ENCODE measurements at places on chromosomes 11 and 22. TPM values are rescaled to one million over a fixed set of nuclear protein-coding genes. Genes with fewer than 3 reads are reported as not detected.

DNA sequence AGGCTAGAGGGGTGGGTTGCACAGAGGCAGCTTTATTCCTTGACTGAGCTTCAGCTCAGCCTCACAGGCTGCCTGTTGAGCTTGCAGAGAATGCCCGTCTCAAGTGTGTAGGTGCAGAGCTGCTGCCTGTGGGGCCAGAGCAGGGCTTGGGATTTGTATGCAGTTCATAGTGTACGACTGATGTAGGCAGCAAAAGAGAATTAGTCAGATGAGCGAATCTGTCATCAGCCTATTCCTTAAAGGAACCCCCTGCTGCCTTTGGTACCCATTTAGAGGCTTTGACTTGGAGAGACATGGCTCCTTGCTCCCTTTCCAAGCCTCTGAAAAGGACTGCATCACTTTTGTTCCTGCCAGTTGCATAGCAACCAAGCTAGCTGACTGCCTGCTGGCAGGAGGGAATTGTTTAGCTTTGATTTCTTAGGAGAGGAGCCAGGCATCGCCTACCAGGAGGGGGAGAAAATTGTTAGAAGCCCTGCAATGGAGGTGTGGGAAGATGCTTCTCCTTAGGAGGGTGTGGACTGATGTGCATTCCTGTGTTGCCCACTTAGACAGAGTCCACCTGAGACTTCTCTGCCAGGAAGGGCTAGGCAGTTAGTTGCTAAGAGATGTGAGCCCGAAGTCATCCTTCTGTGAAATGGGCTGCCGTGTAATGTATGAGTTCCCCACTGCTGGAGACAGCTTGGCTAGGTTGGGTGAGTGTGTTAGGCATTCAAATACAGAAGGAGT, 10.9 kb downstream of the ACO2 start:
- peaks cover 11% of the 10 kb centered on the region for H3K36me3 ChIP-seq
- no peaks in the 10 kb centered on the region for H3K27me3 ChIP-seq
- no peak overlapping the region for H3K4me3 ChIP-seq
- H3K4me1 ChIP-seq, result peaks cover 36% of the 10 kb centered on the region
- peak; percentile 32 for DNase-seq

DNA sequence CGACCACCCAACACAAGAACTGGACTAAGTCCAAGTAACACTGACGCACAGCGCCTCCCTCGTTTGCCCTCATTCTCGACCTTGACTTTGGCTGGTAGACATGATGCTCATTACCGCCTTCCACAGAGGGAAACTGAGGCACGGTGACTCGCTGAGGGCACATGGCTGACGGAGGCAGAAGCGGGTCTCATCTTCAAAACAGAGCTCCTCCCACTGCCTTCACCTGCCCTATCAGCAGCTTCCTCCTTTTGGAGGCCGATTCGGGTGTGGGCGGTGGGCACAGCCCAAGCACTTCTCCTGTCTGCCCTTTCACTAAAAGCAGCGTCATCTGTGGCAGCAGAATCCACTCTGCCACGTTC, 2.0 kb upstream of the KMT5B start:
- no peak overlapping the region for H3K27ac ChIP-seq
- H3K36me3 ChIP-seq, result no peaks in the 10 kb centered on the region
- peaks cover 3% of the 10 kb centered on the region for H3K27me3 ChIP-seq

DNA sequence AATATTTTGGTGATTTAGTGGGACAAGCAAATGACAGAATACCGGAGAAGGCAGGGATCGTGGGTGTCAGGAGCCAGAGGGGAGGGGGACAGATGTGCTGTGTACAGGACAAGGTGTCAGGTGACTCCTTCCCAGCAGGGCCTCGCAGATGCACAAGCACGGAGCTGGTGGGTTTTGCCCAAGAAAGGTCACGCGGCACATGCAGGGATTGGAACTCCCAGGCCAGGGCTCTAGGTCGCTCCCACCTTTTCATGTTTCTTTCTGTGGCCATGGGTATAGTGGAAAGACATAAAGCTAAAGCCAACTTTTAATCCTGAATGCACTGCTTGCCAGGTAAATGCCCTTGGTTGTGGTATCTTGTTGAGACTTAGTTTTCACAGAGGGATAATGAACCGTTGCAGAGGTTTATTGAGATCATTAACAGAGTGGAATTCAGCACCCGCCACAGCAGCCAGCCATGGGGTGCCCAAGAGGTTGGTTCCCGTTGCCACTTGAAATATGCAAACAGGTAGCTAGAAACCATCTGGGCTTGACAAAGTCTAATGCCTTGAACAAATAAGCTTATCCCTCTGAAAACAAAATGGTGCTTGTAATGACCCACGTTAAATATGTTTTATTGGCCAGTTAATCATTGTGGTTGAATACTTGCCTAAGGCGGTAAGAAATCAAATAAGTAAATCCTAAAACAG, 10.1 kb downstream of the C22orf23 start:
- no peak overlapping the region for H3K27ac ChIP-seq
- peaks cover 39% of the 10 kb centered on the region for H3K36me3 ChIP-seq
- no peaks in the 10 kb centered on the region for H3K27me3 ChIP-seq
- no peaks in the 10 kb centered on the region for H3K4me1 ChIP-seq
- no peak for DNase-seq

DNA sequence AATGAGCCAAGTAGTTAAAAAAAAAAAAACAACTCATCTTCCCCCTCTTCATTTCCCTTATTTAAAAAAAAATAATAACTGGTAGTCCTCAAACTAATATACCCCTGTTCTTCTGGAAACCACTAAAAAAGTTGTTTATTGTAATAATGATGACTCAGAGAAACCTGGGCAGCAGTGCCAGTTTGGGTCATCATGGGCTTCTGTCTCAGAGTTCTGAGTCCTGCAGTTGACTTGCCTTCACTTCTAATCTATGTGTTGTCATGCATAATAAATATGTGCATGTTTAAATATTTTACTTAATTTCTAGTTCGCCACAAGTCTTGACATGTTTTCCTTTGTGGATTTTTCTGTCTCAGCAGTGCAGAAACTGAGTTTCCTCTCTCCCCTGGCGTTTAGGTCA, 46.8 kb downstream of the PPP2R1B start:
- H3K4me1 ChIP-seq, result no peaks in the 10 kb centered on the region
- H3K27me3 ChIP-seq, result no peaks in the 10 kb centered on the region
- no peak for DNase-seq
- no peak overlapping the region for H3K27ac ChIP-seq
- no peak overlapping the region for H3K4me3 ChIP-seq

- no peak for DNase-seq
- peaks cover 31% of the 10 kb centered on the region for H3K4me1 ChIP-seq
- no peak overlapping the region for H3K27ac ChIP-seq
- no peak overlapping the region for H3K4me3 ChIP-seq
Observed at GRCh38 chr11:61959114-61959513, 8.3 kb downstream of the FTH1 start.

DNA sequence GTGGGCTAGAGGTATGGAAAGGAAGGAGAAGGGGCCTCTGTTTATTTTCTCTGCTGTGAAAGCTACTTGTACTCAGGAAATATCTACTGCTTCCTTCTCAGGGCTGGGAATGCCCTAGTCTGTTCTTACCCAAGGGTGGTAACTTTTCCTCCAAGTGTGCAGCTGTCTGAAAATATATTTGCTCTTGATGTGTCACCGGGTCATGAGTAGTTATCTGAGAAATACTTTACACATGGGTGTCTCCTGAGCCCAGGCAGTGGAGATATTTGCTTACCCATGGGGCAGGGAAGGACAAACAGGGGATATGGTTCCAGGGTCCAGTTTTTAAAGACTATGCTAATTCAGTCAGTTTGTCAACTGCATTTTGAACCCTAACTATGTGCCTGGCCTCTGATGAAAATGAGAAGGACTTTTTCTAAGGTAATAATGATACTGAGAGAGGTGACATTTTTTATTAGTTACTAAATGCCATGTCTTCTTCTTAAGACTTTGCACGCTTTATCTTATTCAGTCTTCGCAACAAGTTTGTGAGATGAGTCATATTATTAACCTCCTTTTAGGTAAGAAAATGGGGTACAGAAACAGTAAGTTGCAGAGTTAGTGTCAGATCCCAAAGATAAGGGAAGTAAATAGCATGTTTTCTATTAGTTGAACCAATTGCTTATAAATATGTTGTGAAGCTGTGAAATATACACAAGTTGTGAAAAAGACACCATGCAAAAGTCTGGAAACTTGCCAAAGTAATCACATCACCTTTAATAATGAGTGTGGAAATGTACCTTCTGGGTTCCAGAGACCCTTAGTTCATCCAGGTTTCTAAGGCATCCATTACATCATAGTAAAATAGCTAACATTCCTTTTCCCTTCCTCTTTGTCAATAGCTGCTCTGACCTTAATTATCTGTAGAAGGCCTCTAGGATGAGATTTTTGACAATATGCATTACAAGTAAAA, 22.9 kb downstream of the SYTL2 start:
- peak; percentile 22 for DNase-seq
- peak overlapping the region; percentile 36 for H3K27ac ChIP-seq
- H3K4me1 ChIP-seq, result no peaks in the 10 kb centered on the region
- H3K27me3 ChIP-seq, result no peaks in the 10 kb centered on the region
- no peak overlapping the region for H3K4me3 ChIP-seq
- H3K36me3 ChIP-seq, result no peaks in the 10 kb centered on the region

GRCh38 chr11:69265911-69266510, 27.9 kb upstream of the MYEOV start:
- H3K27me3 ChIP-seq, result peaks cover 2% of the 10 kb centered on the region
- DNase-seq, result no peak
- peaks cover 23% of the 10 kb centered on the region for H3K4me1 ChIP-seq
- H3K27ac ChIP-seq, result no peak overlapping the region
- no peak overlapping the region for H3K4me3 ChIP-seq

- no peak overlapping the region for H3K27ac ChIP-seq
- no peaks in the 10 kb centered on the region for H3K36me3 ChIP-seq
- H3K4me3 ChIP-seq, result no peak overlapping the region
- H3K4me1 ChIP-seq, result no peaks in the 10 kb centered on the region
Observed at GRCh38 chr11:15509082-15509481, 394.4 kb downstream of the INSC start.

GRCh38 chr11:96326959-96327358, 16.0 kb downstream of the MAML2 start:
- no peak for DNase-seq
- no peak overlapping the region for H3K4me3 ChIP-seq
- H3K27me3 ChIP-seq, result no peaks in the 10 kb centered on the region
- H3K36me3 ChIP-seq, result no peaks in the 10 kb centered on the region
- H3K4me1 ChIP-seq, result peaks cover 1% of the 10 kb centered on the region

- peak overlapping the region; percentile 57 for H3K4me3 ChIP-seq
- no peaks in the 10 kb centered on the region for H3K36me3 ChIP-seq
- peaks cover 9% of the 10 kb centered on the region for H3K4me1 ChIP-seq
- peaks cover 38% of the 10 kb centered on the region for H3K27me3 ChIP-seq
- DNase-seq, result no peak
- H3K27ac ChIP-seq, result peak overlapping the region; percentile 1
Observed at GRCh38 chr11:125063429-125064043, 431 bp downstream of the SLC37A2 start.

- no peaks in the 10 kb centered on the region for H3K27me3 ChIP-seq
- no peak overlapping the region for H3K4me3 ChIP-seq
- no peaks in the 10 kb centered on the region for H3K4me1 ChIP-seq
- peaks cover 26% of the 10 kb centered on the region for H3K36me3 ChIP-seq
- no peak overlapping the region for H3K27ac ChIP-seq
- DNase-seq, result no peak
Observed at GRCh38 chr11:5665746-5666401, 19.0 kb downstream of the TRIM5 start.

DNA sequence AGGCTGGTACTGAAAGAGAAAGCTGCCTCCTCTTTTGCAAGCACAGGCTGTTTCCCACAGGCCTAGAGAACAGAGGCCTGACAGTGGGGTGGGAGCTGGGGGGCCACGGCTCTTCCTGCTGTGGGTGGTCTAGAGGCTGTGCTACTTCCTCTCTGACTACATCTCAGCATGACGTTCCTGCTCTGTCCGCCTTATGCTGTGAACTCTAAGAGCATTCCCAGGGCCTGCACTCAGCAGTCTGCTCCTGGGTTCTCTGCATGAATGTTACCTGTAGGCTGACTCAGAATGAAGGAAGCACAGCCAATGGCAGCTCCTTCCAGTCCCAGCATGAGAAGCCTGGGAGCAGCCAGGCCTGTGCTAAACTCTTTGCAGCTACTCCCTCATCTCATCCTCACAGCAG, 534.3 kb downstream of the NTM start:
- peaks cover 7% of the 10 kb centered on the region for H3K4me1 ChIP-seq
- H3K36me3 ChIP-seq, result peaks cover 2% of the 10 kb centered on the region
- no peak overlapping the region for H3K27ac ChIP-seq
- DNase-seq, result no peak
- no peak overlapping the region for H3K4me3 ChIP-seq
- H3K27me3 ChIP-seq, result peaks cover 8% of the 10 kb centered on the region

- H3K4me1 ChIP-seq, result no peaks in the 10 kb centered on the region
- no peaks in the 10 kb centered on the region for H3K36me3 ChIP-seq
- DNase-seq, result no peak
- H3K27me3 ChIP-seq, result no peaks in the 10 kb centered on the region
- H3K27ac ChIP-seq, result no peak overlapping the region
Observed at GRCh38 chr11:46725338-46726205, 6.6 kb downstream of the F2 start.

DNA sequence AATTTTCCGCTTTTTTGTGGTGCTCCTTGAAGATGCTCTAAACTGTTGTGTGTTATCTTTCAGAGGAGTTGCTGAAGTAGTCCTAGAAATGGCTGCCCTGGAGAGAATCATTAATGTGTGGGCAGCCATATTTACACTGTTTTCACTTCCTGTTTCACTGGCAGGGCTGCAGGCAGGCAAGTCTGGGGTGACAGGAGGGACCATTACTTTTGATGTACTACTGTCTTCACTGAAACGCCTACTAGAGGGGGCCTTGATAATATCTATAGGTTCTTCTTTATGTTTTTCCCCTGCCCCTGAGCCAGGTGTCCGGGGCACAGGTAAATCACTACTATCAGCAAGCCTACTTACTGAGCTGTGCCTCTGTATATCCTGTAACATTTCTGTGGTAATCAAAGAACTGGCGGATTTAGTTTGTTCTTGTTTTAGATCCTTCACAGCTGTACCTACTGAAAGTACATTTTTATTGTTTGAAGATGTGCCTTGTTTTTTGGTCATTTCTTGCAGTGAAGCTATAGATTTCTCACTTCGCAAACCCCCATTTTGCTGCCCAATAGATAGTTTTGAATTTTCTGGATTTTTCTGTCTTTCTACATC, 39.7 kb downstream of the ACAT1 start:
- peaks cover 29% of the 10 kb centered on the region for H3K36me3 ChIP-seq
- no peak for DNase-seq
- no peaks in the 10 kb centered on the region for H3K27me3 ChIP-seq
- H3K4me3 ChIP-seq, result no peak overlapping the region

DNA sequence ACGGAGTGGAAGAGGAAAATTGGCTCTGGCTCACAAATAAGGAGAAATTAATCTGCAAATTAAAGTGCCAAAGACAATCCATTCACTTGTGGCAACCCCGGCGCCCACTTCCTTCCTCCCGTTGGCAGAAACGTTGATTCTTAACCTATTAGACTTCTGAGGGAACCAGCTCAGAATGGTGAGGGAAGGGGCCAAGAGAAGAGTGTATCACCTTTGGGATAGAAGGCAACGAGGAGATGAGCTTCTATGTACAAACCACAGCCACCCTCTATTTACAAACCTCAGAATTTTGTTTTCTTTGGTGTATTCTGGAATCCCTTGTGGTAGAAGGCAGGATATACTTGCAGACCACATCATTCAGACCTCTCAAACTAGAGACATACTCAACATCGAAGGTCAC, 1.1 kb downstream of the MB start:
- peaks cover 2% of the 10 kb centered on the region for H3K27me3 ChIP-seq
- peaks cover 1% of the 10 kb centered on the region for H3K36me3 ChIP-seq
- no peak overlapping the region for H3K27ac ChIP-seq

- H3K36me3 ChIP-seq, result no peaks in the 10 kb centered on the region
- no peaks in the 10 kb centered on the region for H3K4me1 ChIP-seq
- H3K4me3 ChIP-seq, result no peak overlapping the region
- no peak for DNase-seq
Observed at GRCh38 chr11:102534261-102534872, 3.8 kb upstream of the MMP7 start.

RBM7 gene
- 19.8 TPM for total RNA-seq

MS4A3 gene
- total RNA-seq, result 0.49 TPM
